ENCODE measurements at places on chromosomes 12 and 14.

DNA sequence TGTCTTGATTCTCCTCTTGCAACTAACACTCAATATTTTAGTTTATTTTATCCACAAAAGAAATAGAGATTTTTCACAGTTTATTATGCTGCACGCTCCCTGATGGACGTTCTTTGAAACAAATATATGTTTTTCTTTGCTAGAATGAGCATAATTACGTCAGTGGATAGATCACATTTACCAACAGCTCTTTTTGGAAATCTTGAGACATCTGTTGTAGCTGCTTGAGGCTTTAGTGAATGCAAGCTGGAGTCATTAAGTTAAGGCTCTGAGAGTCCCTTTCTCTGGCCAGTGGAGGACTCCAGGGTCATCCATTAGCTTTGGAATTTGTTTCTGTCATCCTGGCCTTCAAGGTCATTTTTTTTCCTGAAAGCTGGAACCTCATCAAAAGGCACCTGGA, 405.6 kb upstream of the TMEM132C start:
- no peak for DNase-seq

GRCh38 chr12:100382338-100382737, 25.5 kb downstream of the SLC17A8 start:
- no peak for DNase-seq

- DNase-seq = no peak
Observed at GRCh38 chr14:24459331-24459730, 16.8 kb upstream of the SDR39U1 start.

GRCh38 chr12:3173008-3173553, 95.9 kb downstream of the TSPAN9 start:
- DNase-seq = no peak

GRCh38 chr12:101743242-101743641, 4.0 kb upstream of the SYCP3 start:
- DNase-seq = no peak

DNA sequence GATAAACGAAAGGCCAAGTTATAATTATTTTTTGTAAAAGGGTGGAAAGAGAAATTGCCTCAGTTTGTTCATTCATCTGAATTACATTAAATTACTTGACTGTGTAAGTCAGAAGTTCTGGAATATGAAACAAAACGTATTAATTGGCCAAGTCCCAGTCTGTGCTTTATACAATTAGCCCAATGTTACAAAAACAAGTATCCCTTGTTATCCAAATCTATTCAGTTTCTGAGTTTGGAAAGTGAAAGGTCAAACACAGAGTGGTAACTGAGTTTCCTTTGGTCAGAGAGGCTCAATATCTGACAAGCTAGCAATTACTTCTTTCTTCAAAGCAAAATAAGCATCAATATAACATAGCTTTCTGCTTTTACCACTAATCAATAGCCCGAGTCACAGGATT, 62.6 kb downstream of the SPPL3 start:
- DNase-seq = no peak

- DNase-seq = no peak
Observed at GRCh38 chr12:130973109-130973508, 19.4 kb downstream of the ADGRD1 start.

DNA sequence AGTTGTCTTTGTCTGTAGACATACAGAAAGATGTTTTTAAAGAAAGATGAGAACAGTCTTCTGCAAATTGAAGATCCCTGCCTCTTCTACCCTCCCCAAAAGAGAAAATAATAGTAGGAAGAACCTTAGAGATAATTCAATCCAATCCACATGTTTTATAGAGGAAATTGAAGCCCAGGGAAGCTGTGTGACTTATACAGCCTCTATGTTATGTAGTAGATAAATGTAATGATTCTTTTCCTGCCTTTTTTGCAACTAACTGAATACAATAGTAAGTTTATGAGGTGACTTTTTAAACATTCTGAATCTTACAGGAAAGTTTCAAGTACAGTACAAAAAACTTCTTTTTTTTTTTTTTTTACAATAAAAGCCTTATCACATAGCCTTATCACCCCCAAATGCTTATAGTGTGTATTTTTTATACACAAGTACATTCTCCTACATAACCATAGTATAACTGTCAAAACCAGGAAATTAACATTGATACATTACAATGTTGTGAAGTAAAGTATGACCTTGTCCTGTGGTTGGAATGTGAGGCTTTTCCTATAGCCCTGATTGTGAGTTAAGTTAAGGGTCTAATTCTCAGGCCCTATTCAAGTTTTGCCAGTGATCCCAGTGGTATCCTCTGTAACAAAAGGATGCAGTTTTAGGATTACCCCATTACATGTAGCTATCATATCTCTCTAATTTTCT, 94.4 kb downstream of the FIGNL2 start:
- no peak for DNase-seq

- DNase-seq = no peak
Observed at GRCh38 chr14:70891737-70892136, 15.5 kb upstream of the PCNX1 start.

DNA sequence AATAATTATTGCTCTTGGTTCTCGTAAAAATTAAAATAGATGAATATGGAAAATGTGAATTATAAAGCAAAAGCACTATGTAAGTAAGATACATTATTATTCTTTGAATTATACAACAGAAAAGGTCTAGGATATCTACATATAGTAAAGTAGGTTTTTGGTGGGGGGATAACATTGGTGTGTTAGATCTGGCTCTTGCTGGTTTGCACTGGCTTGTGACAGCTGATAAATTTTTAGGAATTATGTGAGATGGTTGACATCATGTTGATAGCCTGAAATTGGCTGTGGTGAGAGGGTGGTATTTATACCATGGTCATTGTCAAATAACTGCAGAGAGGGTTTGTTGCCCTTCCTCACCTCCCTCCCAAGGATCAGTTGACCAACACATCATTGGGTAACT, 50.7 kb upstream of the BTG1 start:
- DNase-seq = no peak

- DNase-seq = peak; percentile 17
Observed at GRCh38 chr14:32934073-32934880, 4.4 kb upstream of the NPAS3 start.

GRCh38 chr14:71246539-71246938, 339.3 kb downstream of the PCNX1 start:
- no peak for DNase-seq

- no peak for DNase-seq
Observed at GRCh38 chr14:86404989-86405649, 875.2 kb downstream of the FLRT2 start.

DNA sequence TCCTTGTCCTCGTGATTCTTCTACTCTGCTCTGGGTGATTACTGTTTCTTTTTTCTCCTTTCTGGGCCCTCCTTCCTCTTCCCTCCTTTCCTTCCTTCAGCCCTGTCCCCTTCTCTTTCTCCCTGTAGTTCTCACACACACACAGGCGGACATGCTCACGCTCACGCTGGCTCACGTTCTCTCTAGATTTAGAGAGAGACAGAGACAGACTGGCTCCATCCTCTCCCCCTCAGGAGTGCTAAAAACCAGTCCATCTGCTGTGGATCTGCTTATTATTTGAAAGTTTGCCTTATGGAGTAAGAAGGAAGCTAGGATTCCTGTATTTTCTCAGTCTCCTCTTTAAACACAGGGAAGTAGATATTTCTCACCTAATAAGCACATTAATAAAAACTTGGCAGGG, 48.1 kb downstream of the KCNA1 start:
- DNase-seq = no peak

GRCh38 chr14:98230411-98230810, 1041.6 kb downstream of the BCL11B start:
- no peak for DNase-seq

DNA sequence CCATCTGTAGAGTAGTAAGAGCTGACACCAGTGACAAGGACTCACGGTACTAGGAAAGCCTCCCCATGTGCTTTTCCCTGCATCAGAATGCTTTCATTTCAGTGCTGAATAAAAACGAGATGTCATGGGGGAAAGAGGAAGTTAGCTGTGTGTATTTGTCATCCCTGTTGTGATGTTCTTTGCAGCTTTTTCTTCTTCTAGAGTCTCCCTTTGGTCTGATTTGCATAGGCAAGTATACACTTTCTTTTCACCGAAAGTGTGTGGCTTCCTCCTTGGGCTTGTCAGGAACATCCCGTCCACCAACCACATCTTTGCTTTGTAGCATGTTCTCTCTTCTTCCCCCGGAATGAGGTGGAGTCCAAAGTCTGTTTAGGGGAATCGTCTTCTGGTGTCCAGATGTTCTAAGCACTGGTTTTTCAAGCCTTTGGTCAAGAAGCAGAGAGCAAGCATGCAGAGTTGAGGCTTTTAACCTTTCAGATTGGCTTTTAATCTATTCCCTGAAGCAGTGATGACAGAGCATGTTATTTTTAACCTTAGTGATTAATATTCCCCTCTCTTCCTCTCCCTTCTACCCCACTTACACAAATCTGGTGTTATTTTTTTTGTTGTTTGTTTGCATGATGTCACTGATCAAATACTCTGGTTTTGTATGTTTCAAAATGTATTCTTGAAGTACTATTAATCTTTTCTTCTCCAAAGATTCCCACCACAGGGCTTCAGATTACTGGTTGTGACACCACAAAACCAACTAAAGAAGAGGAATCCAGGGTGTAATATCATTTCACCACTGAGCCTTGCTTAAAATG, 163.4 kb downstream of the SAMD4A start:
- no peak for DNase-seq

- peak; percentile 77 for DNase-seq
Observed at GRCh38 chr12:25615119-25615518, 62.0 kb upstream of the LMNTD1 start.

DNA sequence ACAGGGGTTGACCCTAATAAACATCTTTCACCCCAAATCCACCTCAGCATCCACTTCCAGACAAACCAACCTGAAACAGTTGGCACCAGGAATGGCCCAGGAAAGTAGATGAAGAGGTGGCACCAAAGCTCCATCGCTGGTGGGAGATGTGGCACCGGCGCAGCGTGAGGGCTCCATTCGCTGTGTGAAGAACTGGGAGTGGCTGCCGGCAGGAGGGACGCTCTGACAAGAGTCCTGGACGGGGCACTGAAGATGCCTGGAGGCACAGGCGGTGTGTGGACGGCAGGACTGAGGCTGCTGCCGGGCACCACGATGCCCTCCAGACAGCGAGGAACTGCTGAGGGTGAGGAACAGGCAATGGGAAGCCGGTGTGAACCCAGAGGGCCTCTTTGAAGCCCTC, 29.3 kb downstream of the DIO3 start:
- no peak for DNase-seq

- DNase-seq = peak; percentile 25
Observed at GRCh38 chr14:98766818-98767217, 505.2 kb downstream of the BCL11B start.

GRCh38 chr14:70847406-70848090, 38.2 kb upstream of the MAP3K9 start:
- no peak for DNase-seq

GRCh38 chr14:71395636-71396035, 488.4 kb downstream of the PCNX1 start:
- DNase-seq = no peak

GRCh38 chr12:112314981-112315380, 67.2 kb downstream of the HECTD4 start:
- peak; percentile 71 for DNase-seq

DNA sequence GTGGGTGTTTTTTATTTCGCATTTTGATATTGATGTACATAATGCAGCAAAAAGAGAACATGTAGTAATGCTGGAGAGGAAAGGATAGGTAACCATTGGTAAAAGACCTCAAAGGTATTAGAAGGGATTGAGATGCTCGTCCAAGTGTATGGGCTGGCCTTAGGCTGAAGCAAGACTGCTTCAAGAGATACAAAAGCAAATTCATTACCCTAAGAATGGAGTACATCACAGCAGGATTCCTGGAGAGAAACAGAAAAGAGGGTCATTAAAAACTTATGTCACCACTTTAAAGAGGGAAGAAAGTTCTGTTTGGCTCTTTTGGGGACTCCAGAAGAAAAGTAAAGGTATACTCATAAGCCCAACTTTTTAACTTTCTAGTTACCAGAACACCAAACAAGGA, 420.5 kb downstream of the ZFP36L1 start:
- DNase-seq = no peak

- no peak for DNase-seq
Observed at GRCh38 chr14:68738559-68738958, 54.3 kb downstream of the ZFP36L1 start.

DNA sequence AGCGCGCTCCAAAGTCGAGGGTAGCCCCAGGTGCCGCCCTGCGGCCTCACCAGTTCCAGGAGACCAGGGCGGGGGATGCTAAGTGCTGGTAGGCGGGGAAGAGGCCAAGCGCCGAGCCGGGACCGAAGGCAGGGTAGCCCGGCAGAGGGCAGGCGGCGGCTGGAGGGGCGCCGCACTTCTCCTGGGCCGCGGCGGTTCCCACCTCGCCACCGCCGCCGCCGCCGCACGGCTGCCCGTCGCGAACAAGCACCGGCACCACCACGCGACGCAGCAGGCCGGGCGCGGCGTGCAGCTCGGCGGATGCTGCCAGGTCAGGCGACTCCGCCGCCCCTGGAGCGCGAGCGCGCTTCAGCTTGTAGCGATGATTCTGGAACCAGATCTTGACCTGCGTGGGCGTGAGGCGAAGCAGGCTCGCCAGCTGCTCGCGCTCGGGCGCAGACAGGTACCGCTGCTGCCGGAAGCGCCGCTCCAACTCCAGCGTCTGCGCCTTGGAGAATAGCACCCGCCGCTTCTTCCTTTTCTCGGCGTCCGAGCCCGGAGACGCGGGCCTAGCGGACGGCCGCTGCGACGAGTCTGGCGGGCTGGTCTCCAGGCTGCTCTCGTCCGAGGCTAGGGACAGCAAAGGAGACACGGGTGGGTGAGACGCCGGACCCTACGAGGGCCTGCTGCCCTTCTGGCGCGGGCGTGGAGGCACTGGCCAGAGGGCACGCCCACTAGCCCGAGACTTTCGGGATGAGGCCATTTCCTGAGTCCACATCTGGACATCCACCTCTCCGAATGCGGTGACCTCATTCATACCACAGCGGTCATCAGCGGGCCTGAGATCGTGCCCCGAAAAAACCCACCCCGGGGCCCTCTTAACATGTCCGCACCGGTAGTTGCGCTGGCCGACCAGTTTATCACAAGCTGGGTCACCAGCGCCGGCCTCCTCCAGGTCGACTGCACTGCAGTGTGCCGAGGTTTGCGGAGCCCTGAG, 1.3 kb downstream of the NKX2-8 start:
- peak; percentile 80 for DNase-seq

DNA sequence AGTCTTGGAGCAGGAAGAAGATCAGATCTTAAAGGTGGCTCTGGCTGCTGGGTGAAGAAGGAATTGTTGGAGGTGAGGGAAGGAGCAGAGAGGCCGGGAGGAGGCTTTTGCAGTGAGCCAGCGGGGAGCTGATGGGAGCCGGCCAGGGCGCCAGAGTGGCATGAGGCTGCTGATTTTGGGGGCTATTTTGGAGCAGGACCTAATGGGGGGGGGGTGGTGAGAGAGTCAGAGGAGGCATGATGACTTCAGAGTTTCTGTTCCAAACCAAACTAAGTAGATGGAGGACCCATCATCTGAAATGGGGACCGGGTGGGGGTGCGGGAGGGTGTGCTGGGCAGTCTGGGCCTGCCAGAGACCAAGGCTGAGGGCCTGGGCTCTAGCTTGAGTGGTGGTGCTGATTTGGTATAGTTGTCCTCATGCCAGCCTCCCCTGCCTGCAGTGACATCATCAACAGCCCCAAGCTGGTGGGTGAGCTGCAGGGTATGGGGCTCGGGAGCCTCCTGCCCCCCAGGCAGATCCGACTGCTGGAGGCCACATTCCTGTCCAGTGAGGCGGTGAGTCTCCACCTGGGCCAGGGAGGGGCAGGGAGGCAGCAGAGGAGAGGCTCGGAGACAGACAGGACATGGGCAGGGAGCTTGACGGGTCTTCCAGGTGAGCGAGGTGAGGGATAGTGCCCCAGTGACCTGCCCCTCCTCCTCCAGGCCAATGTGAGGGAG, 6.2 kb downstream of the TNFAIP2 start:
- DNase-seq = peak; percentile 28

Data from mammary epithelial cell (primary cell).